Activated CD4-positive, alpha-beta T cell treated with anti-CD3 and anti-CD28 coated beads for 36 hours (primary cell): ENCODE measurements at places on chromosomes 1 and 21. TPM values are rescaled to one million over a fixed set of nuclear protein-coding genes. Genes with fewer than 3 reads are reported as not detected.

DNA sequence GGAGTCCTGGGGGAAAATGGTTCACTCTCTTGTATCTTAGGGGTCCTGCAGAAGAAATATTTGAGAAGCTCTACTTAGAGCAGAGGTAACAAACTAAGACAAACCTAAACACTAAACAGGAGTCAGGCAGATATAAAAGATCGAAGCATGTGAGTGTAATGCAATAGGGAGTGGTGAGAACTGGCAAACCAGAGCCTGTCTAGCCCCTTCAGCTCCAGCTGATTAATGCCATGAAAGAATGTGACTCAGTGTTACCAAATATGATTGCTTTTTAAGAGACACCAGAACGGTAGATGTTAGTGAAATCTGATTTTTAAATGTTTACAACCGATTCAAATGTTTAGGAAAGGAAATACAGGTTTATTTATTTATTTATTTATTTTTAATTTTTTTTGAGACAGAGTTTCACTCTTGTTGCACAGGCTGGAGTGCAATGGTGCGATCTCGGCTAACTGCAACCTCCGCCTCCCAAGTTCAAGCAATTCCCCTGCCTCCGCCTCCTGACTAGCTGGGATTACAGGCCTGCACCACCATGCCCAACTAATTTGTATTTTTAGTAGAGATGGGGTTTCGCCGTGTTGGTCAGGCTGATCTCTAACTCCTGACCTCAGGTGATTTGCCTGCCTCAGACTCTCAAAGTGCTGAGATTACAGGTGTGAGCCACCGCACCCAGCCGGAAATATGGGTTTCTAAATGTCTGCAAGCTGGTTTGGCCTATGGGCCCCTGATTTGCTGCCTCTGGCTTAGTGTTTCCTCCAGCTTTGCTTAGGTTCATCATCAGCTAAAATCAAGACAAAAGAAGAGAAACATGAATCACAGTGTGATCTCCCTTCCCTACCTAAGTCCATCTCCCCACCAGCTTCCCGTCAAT, 12.2 kb downstream of the TXNIP start:
- H3K27ac ChIP-seq: peak overlapping the region; percentile 72
- peaks cover 34% of the 10 kb centered on the region for H3K4me1 ChIP-seq
- no peak overlapping the region for H3K4me3 ChIP-seq
- no peaks in the 10 kb centered on the region for H3K36me3 ChIP-seq
- DNase-seq: peak; percentile 56
- no peaks in the 10 kb centered on the region for H3K27me3 ChIP-seq

SELENBP1 gene
- total RNA-seq: not detected

SMYD2 gene
- total RNA-seq: 38.2 TPM

GRCh38 chr1:70071601-70072000, 133.8 kb downstream of the LRRC40 start:
- no peak overlapping the region for H3K27ac ChIP-seq
- no peaks in the 10 kb centered on the region for H3K36me3 ChIP-seq
- no peaks in the 10 kb centered on the region for H3K27me3 ChIP-seq
- no peak for DNase-seq
- H3K4me3 ChIP-seq: no peak overlapping the region
- peaks cover 2% of the 10 kb centered on the region for H3K4me1 ChIP-seq

GJA4 gene
- total RNA-seq: not detected

DNA sequence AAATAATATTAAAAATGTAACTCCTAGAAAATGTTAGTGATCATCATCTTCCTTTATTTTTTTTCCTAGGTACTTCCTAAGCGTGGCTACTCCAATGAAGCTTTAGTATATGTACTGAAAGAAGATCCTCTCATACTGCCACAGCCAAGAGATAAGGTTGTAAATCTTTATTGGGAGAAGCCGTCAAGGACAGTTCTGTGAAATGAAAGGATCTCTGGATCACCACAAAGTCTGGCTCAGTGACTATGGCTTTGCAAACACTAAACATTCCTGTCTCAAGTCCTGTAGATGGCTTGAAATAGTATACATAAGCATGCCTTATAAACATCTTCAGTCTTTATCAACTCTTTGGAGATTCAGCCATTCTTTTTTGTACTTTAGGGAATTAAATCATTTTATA, 61.2 kb upstream of the DPH5 start:
- no peak overlapping the region for H3K27ac ChIP-seq
- H3K4me3 ChIP-seq: no peak overlapping the region
- H3K27me3 ChIP-seq: no peaks in the 10 kb centered on the region
- H3K4me1 ChIP-seq: peaks cover 48% of the 10 kb centered on the region
- no peak for DNase-seq

- no peak for DNase-seq
- no peak overlapping the region for H3K4me3 ChIP-seq
- H3K27ac ChIP-seq: no peak overlapping the region
- no peaks in the 10 kb centered on the region for H3K36me3 ChIP-seq
- peaks cover 5% of the 10 kb centered on the region for H3K4me1 ChIP-seq
These were observed 10.7 kb upstream of the IFNAR1 start for GRCh38 chr21:33314111-33314510.

- H3K27me3 ChIP-seq: no peaks in the 10 kb centered on the region
- H3K36me3 ChIP-seq: peaks cover 76% of the 10 kb centered on the region
- H3K4me1 ChIP-seq: peaks cover 3% of the 10 kb centered on the region
These were observed 53.4 kb downstream of the UBR4 start for GRCh38 chr1:19156676-19157075.

GRCh38 chr1:167645625-167646414, 15.8 kb downstream of the RCSD1 start:
- H3K27me3 ChIP-seq: no peaks in the 10 kb centered on the region
- peaks cover 80% of the 10 kb centered on the region for H3K4me1 ChIP-seq
- DNase-seq: no peak
- H3K27ac ChIP-seq: peak overlapping the region; percentile 61

DNA sequence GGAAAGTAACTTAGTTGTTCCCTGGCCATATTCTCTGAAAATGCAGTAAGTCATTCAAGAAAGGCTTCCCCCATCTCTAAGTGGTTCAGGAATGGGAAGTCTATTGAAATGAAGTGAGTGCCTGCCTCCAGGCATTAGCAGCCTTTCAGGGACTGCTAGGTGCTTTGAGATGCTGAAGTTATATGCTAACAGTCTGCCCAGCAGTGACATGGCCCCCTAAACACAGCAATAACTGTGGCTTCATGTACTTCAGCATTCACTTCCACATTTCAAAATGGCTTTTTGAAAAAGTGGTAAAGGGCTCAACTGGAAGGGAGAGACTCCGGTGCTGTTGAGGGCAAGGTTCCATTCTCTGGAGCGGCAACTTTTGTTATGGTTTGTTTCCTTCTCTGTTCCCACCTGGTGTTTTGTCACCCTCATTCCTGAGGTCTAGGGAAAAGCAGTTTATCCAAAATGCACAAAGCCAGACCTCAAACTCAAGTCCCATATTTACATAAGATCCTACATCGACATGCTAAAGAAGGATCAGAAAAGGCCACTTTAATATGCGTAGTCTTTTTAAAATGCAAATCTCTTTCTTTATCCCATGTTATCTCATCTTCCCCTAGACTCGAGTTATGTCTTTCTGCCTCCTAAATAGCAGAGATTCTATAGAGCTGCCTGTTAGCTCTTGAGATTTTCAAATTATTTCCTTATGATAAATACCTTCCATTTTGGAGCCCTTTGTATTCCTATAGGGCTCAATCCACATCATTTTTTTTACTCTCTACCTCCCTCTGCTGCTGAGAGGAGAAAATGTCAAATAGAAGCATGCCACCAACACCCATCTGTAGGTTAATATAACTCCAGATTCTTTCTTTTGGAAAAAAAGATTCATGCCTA, 34.2 kb upstream of the LRRC8C start:
- H3K4me3 ChIP-seq: no peak overlapping the region
- H3K36me3 ChIP-seq: peaks cover 45% of the 10 kb centered on the region
- peak overlapping the region; percentile 99 for H3K27ac ChIP-seq
- no peaks in the 10 kb centered on the region for H3K27me3 ChIP-seq

ITGB2 gene
- total RNA-seq: 250 TPM

FLG2 gene
- total RNA-seq: not detected

GRCh38 chr1:216554934-216555333, 131.7 kb upstream of the USH2A start:
- no peaks in the 10 kb centered on the region for H3K27me3 ChIP-seq
- DNase-seq: no peak
- H3K36me3 ChIP-seq: no peaks in the 10 kb centered on the region
- H3K4me3 ChIP-seq: no peak overlapping the region

- DNase-seq: no peak
- no peaks in the 10 kb centered on the region for H3K27me3 ChIP-seq
- H3K27ac ChIP-seq: no peak overlapping the region
These were observed 48.3 kb upstream of the SLC22A15 start for GRCh38 chr1:115927971-115928370.
